Right forelimb (tissue), 1 donor: ENCODE measurements at places on chromosomes 3 and 15.
A peak's percentile ranks its signal among the peaks of the same experiment; 100 is the strongest.

- no peak for DNase-seq
Observed at GRCh38 chr3:130533247-130533646, 16.3 kb downstream of the COL6A6 start.

DNA sequence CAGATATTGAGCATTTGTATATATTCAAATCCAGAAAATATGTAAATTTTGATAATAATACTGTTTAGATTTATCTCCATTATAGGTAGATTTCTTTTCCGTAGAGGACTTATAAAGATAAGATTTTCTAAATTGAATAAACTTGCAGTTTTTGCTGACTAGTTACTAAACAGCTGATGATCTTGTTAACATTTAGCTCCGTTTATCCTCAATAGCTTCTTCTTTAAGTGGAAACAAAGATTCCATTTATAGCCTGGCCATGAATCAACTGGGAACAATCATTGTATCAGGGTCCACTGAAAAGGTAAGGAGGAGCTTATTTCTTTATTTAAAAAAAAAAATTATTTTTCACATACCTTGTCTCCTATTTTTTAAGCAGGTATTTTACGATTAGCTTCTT, 16.7 kb downstream of the WDR48 start:
- no peak for DNase-seq

DNA sequence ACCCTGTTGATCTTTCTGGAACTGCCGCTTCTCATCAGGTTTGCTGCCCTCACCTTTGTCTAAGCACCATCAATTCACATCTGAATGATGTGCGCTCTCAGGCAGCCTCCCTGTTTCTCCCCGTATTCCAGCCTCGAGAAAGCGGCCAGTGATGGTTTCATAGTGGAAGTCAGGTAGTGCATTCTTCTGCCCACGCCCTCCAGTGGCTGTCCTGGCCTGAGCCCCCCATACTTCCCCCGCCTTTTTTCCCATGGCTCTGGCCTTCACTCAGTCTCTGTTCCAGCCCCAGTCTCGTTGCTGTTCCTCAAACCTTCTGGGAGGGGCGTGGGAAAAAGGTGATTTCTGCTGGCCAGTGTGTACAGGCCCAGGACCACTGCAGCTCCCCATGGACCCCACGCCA, 101.3 kb downstream of the ASB7 start:
- DNase-seq: peak; percentile 39

DNA sequence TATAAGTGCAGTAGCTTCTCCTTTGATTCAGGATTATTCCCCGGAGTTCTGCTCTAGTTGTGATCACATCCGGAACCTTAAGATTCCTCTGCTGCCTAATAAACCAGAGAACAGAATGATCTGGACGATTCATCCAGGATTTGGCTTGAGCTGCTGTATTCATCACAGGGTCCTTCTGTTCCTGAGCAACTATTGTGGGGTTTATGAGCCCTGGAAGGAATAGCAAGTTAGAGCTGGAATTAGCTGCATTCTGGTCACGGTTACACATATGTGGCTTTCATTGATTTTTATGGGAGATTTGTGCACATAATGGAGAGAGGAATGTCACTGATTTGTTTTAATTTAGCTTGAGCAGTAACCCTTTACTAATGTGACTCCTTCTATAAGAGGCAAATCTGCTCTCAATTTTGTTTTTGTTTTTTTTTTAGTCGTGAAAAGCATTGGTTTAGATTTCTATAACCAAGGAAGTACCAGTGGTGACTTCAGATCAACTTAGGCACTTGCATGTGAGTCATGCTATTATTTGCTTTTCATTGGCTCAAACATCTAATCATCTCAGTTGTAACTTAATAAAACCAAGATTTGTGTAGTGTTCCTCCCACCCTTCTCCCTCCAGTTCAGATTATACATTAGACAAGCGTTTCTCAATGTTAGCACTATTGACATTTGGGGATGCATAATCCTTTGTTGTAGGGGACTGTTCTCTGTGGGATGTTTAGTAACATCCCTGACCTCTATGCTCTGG, 148.5 kb downstream of the OTOL1 start:
- DNase-seq: peak; percentile 54

GRCh38 chr15:63931556-63931955, 97.8 kb upstream of the HERC1 start:
- DNase-seq: no peak

DNA sequence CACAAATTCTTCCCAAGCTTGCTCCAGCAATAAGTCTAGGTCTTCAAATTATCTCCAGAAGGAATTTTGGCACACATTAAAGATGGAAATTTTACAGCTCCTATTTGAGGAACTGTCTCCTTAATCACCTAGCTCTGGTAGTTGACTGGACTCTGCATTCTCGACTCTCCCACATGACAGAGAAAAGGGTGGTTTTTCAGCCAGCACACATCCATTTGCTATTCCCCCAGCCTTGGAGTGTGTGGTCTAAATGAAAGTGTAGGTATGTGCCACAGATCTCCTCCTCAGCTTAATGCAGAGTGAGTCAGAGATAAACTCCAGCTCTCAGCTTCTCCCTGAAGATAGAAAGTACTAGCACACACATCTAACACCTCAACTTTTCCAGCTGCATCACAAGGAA, 62.2 kb upstream of the ALCAM start:
- no peak for DNase-seq

DNA sequence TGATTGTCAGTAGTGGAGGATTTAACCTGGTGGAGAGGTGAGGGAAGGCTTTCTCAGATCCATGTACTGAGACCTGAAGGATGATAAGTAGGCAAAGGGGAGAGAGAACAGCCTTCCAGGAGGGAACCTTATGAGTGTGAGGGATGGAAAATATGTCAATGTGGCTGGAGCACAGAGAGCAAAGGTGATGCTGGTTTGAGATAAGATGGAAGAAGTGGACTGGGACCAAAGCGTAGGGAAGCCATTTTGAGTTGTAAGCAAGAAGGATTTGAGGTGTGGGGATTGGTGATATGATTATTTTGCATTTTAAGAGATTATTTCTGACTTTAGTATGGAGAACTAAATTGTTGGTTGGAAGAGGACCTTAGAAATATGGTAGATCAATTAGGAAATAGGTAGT, 3.9 kb downstream of the FBXO45 start:
- no peak for DNase-seq

DNA sequence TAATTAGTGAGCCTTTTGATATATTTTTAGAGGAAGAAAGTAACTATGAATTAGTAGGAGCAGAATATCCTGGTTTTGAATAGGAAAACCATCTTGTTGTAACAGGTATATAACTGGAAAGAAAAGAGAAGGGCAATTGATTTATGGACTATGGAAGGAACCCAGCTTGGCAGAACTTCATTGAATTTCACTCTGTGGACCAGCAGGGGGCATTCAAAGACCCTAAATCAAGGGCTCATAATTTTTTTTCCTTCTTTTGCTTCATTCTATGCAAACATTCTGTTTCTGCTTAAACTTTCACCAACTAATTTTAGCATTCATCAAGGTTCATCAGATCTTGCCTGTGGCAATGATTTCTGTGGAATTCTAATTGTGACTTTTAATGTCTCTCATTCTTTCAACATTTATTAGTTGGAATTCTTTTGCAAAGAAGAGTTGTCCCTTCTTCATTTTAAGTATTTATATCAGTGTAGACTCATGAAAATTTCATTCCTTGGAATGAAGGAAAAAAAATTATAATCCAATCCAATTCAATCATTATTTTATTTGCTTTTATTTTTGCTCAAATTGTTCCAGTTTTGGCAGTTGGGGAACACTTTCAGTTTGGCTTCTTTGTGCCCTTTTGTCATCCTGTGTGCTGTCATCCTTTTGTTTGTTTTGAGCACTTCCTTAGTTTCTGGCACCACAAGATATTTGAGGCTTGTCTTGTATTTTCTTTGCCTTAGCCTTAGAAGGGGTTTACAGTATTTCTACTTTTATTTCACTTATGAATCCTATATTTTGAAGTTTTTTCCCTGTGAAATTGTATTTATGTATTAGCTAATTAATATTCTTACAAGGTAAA, 30.4 kb downstream of the NXPE3 start:
- DNase-seq: no peak

DNA sequence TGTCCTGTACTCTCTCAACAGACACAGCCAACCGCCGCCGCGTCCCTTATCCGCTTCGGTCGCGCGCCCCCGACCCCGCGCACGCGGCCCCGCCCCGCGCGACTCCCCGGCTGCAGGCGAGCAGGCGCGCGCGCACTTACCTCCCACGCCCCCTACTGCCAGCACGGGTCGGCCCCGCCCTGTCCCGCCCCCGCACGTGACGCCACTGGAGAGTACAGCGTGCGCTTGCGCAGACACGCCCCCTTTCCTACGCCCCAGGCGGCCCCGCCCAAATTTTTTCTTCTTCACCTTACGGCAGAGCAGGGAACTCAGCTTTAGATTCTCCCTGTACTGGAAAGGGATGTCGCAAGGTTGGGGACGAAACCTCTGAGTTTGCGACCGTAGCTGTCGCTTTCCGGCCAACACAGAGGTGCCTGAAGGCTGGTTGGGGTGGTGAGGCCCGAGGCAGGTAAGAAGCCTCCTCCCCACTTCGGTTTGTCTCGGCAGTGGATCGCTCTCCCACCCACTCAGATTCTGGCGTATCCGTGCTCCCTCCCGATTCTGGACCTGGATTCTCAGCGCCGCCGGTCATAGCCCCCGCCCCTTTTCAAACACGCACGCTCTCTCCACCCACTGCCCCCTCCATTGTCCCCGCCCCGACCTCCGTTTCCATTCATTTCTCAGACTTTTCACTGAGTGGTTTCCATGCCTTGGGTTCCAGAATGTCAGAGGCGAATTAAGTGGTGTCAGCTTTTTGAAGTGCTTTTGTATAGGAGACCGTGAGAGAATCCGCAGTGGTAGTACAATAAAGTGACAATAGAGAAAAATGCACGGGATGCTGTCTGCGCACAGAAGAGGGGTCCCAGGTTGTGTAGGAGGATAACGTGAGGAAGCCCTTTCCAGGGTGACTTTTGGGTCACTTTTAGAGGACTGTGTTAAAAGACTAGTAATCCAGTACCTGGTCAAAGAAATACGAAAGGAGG, at the start of the genes MYO9A and SENP8:
TSS of gene MYO9A (minus strand) at position 134 of the 962 bp plus-strand sequence. CDS start 71,587 bp downstream, outside the sequence.
TSS of gene SENP8 (plus strand) at position 387 of the 962 bp plus-strand sequence. CDS start 21,221 bp downstream, outside the sequence.
- DNase-seq: peak; percentile 100

- peak; percentile 68 for DNase-seq
Observed at GRCh38 chr3:27559835-27560234, 75.7 kb upstream of the SLC4A7 start.

DNA sequence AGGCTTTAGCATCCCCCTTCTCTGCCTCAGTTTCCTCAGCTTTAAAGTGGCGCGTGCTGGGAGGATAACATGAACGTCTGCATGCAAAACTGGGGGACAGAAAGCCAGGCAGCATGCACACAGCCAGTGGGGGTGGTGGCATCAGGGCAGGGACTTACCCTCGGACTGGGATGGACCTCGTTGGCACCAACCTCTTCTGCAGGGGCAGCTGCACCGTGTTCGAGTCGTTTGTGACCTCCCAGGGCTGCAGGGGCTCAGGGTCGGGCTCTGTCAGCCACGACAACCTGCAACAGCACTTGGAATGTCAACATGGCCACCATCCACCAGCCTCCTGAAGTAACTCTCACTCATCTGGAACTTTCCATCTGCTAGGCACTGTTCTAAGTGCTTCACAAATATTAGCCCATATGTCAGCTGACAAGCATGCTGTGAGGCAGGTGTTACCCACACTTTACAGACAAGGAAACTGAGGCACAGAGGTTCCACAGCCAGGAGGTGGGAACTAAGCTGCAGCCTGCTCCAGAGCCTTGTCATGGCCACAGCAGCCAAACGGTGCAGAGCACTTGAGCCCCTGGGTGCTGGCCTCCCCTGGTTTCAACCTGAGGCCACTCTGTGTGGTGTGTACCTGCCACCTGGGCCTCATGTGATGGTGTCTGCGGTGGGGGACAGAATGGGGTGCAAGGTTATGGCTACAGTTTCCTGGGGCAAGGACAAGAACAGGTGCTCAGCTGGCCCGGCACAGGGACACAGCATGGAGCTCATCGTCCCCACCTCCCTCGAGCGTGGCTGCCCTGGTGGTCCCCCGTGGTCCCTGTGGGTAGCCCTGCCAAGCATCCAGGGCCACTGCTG, 6.7 kb downstream of the C3orf22 start:
- peak; percentile 39 for DNase-seq

DNA sequence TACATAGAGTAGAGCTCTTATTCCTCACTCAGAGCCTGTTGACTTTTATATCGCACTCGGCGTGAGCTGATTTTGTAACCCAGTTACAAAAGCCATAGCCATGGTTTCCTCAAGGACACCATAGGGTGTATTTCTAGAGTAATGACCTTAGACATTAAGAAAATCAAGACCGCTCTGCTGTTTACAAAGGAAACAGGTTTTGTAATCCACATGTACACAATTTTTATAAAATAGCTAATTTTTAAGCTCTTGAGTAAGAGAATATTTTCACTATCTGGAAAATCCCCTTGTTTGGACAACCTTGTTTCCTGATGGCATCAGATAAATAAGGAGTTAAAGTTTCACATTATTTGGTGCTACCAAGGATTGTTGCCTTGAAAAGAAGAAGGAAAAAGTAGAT, 104.7 kb downstream of the PGPEP1L start:
- no peak for DNase-seq

- no peak for DNase-seq
Observed at GRCh38 chr15:62093809-62094208, 27.0 kb downstream of the C2CD4A start.
